Heart right ventricle (tissue), 16 donors: ENCODE measurements at places on chromosomes 2 and 18. TPM values are rescaled to one million over a fixed set of nuclear protein-coding genes. Genes with fewer than 3 reads are reported as not detected.

DNA sequence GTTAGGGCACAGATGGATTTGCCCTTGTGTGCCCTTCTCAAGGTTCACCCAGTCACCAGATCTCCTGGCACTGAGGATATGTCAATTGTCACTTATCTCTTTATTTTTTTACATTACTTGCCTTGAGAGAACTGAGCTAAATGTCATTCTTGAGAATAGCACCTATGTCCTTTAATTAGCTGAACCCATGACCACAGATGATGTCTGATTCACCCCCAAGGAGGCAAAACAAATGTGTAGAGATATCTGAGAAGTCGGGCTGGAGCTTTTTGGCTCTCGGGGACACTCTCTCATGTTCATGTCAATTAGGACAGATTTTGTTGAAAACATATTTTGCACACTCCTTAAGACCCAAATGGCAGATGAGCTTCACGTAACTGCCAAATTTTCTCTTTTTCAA lies 171.4 kb upstream of the LRRTM1 start:
- H3K36me3 ChIP-seq: no peaks in the 10 kb centered on the region
- DNase-seq: no peak
- H3K4me1 ChIP-seq: no peaks in the 10 kb centered on the region
- H3K27ac ChIP-seq: no peak overlapping the region
- H3K4me3 ChIP-seq: no peak overlapping the region

GRCh38 chr2:101426822-101427221 lies 39.5 kb upstream of the CREG2 start:
- no peak overlapping the region for H3K4me3 ChIP-seq
- H3K27ac ChIP-seq: no peak overlapping the region
- no peaks in the 10 kb centered on the region for H3K36me3 ChIP-seq
- no peaks in the 10 kb centered on the region for H3K4me1 ChIP-seq
- peaks cover 6% of the 10 kb centered on the region for H3K27me3 ChIP-seq
- DNase-seq: no peak

DNA sequence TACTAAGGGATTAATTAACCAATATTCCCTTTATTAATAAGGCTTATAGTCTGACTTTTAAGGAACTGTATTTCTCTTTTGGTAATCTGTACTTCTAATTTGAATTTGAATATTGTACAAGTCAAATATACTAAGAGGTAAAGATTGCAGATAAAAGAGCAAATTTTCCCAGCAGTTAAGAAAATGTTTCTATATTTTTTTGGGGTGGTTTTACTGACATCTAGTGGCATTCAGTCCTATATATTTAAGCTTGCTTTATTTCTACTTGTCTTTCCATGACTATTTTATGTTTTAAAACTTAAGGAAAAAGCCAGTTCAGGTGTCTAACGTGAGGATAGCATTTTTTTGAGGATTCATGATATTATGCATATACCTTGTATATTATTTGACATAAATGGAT lies 41.6 kb downstream of the TDRD15 start:
- no peak overlapping the region for H3K27ac ChIP-seq
- H3K4me1 ChIP-seq: no peaks in the 10 kb centered on the region
- H3K36me3 ChIP-seq: no peaks in the 10 kb centered on the region
- no peaks in the 10 kb centered on the region for H3K27me3 ChIP-seq
- no peak for DNase-seq

DNA sequence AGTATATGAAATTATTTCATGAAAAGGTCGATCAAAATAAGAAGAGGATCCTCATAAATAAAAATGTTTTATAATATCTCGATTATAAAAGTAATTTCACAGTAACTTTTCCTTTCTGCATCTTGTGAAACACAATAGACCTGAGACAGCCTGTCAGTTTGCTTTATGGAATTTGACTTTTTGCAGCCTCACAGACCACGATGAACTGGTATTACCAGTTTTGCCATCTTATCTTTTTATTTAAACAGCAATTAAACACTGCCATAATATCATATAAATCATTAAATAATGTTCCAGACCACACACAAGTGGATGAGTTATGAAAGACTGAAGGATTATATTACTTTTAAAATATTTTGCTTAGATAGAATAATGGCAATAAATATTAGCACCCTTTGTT lies 10.7 kb upstream of the GALNT3 start:
- no peak overlapping the region for H3K4me3 ChIP-seq
- no peaks in the 10 kb centered on the region for H3K4me1 ChIP-seq
- H3K27ac ChIP-seq: no peak overlapping the region
- no peak for DNase-seq

- DNase-seq: peak; percentile 62
- peaks cover 18% of the 10 kb centered on the region for H3K4me1 ChIP-seq
- H3K36me3 ChIP-seq: no peaks in the 10 kb centered on the region
- no peak overlapping the region for H3K4me3 ChIP-seq
- no peaks in the 10 kb centered on the region for H3K27me3 ChIP-seq
- H3K27ac ChIP-seq: peak overlapping the region; percentile 56
Observed at GRCh38 chr2:60047944-60048525, 505.4 kb downstream of the BCL11A start.

DNA sequence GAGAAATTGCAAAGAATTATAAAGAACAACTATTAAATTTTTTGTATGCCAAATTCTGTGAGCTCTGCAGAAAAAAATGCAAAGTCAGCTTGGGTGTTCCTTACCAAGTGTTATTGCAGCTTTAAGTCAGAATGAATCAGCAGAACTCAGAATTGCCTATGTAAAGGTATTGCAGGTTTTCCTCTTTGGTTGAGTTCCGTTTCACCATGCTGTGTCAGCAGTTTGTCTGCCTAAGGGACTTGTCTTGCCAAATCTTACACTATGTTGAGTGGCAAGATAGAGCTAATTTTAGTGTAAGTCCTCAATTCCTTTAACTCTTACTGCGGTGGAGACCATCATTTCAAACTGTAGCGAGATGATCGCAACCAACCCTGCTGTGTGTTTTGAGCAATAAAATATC lies 38.8 kb downstream of the ADAM23 start:
- H3K27me3 ChIP-seq: no peaks in the 10 kb centered on the region
- H3K36me3 ChIP-seq: no peaks in the 10 kb centered on the region
- no peak overlapping the region for H3K27ac ChIP-seq
- H3K4me3 ChIP-seq: no peak overlapping the region

DNA sequence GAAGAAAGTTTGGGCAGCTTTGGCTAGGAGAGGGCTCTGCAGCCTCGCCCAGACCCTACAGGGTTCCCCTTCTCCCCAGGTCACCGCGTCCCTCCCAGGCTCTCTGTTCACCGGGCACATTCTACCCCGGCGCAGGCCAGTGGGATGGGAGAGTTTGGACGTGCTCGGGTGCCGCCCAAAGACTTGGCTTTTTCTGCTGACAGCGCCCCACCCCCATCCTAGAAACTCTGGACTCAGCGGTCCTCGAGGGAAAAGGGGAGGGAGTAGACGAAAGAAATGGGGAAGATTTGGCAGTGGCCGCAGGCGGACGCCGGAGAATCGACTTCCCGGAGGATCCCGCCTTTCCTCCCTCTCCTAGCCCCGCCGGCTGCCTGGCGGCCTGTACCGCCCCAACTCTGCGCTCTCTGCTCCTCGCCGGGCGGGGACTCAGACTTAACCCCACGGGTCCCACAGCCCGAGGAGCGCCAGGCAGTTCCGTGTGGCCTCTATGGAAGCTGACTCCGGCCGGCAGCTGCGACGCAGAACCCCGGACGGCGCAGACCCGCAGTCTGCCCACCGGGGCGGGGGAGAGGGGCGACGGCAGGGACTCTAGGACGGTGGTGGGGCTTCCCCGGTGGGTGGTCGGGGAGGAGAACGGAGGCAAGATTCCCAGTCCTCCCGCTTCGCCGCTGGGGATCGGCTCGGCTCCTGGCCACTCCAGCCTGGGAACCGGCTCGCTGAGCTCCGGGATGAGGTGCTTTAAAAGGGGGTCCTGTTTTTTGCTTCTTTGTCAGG lies 863 bp upstream of the SIX2 start:
- peak overlapping the region; percentile 78 for H3K27ac ChIP-seq
- peak; percentile 81 for DNase-seq
- H3K27me3 ChIP-seq: peaks cover 96% of the 10 kb centered on the region
- H3K36me3 ChIP-seq: no peaks in the 10 kb centered on the region

DNA sequence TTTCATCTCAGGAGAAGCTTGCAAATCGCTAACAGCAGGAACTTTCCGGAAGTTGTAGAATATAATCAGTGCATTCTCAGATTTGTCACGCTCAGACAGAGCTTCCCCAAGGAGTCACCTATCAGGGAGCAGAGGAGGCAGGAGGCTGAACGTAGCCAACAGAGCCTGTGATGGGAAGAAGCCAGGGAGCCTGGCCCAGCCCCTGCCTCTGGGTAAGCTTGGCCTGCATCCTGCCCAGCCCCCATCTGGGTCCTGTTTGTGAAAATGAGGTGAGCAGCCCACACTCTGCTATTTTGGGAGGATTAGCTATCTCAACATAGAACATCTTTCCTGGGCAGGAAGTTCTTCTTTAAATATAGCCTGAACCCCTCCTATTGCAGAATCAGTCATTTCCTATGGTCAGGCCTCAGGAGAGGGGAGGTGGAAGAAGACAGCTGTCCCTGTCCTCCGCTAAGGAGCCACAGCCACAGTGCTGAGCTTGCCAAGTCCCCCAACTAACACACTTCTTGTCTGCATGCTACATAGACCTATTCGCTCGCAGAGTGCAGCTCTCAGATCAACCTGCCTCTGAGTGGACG lies 19.2 kb upstream of the PKDCC start:
- no peak overlapping the region for H3K4me3 ChIP-seq
- H3K36me3 ChIP-seq: no peaks in the 10 kb centered on the region

- no peaks in the 10 kb centered on the region for H3K36me3 ChIP-seq
- H3K4me3 ChIP-seq: no peak overlapping the region
- H3K27me3 ChIP-seq: peaks cover 18% of the 10 kb centered on the region
- H3K4me1 ChIP-seq: no peaks in the 10 kb centered on the region
- no peak for DNase-seq
- no peak overlapping the region for H3K27ac ChIP-seq
Observed at GRCh38 chr2:54960164-54960563, 90.1 kb downstream of the RTN4 start.

GRCh38 chr18:48074929-48075706 lies 144.7 kb upstream of the SMAD2 start:
- H3K4me1 ChIP-seq: no peaks in the 10 kb centered on the region
- DNase-seq: no peak
- no peak overlapping the region for H3K27ac ChIP-seq
- H3K4me3 ChIP-seq: no peak overlapping the region

- H3K4me3 ChIP-seq: no peak overlapping the region
- no peak overlapping the region for H3K27ac ChIP-seq
- H3K27me3 ChIP-seq: no peaks in the 10 kb centered on the region
- H3K4me1 ChIP-seq: peaks cover 7% of the 10 kb centered on the region
- peaks cover 66% of the 10 kb centered on the region for H3K36me3 ChIP-seq
- DNase-seq: no peak
Observed at GRCh38 chr2:27024188-27024587, 8.6 kb upstream of the TMEM214 start.

GRCh38 chr2:159292157-159292556 lies 5.7 kb upstream of the WDSUB1 start:
- H3K4me1 ChIP-seq: peaks cover 6% of the 10 kb centered on the region
- H3K4me3 ChIP-seq: no peak overlapping the region
- H3K27me3 ChIP-seq: no peaks in the 10 kb centered on the region
- H3K36me3 ChIP-seq: no peaks in the 10 kb centered on the region

GRCh38 chr2:223532712-223533111 lies 69.4 kb downstream of the SCG2 start:
- no peak for DNase-seq
- peaks cover 18% of the 10 kb centered on the region for H3K4me1 ChIP-seq
- H3K4me3 ChIP-seq: no peak overlapping the region

GRCh38 chr18:23721696-23722480 lies 32.6 kb downstream of the LAMA3 start:
- H3K27ac ChIP-seq: no peak overlapping the region
- no peak for DNase-seq
- peaks cover 21% of the 10 kb centered on the region for H3K4me1 ChIP-seq

DNA sequence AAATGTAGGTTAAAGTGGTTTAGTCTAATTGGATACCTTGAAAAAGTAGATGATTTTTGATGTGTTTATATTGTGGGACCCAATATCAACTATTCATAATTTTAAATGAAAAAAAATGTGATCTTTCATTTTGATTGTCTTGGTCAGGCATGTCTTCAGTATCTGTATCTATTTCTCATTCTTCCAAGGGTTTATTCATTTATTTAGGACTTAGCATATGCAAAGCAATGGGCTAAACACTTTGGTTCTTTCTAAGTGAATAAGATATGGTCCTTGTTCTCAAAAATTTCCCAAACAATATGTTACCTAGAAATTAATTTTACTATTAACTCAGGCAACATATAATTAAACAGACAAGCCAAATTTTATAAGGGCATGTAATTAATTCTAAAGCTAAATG lies 49.1 kb downstream of the CSRNP3 start:
- H3K27me3 ChIP-seq: no peaks in the 10 kb centered on the region
- H3K4me1 ChIP-seq: peaks cover 5% of the 10 kb centered on the region
- no peak overlapping the region for H3K4me3 ChIP-seq

DNA sequence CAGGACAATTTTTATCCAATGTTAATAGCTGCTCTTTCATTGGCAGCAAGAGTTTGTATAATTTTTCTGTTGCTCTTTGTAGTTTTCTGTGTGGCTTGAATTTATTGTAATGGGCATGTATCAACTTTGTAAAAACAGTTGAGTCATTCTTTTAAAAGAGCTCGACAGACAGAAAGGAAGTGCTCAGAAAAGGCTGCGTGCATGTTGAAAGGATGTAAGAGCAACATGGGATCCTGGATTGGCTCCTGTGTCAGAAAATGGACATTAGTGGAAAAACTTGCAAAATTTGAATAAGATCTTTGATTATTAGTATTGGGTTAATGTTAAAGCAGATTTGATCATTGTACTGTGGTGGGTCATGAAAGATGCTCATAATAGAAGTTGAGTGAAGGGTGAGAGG lies 93.3 kb upstream of the CDC42EP3 start:
- H3K27ac ChIP-seq: no peak overlapping the region
- H3K4me1 ChIP-seq: no peaks in the 10 kb centered on the region
- H3K36me3 ChIP-seq: no peaks in the 10 kb centered on the region
- no peak overlapping the region for H3K4me3 ChIP-seq

DNA sequence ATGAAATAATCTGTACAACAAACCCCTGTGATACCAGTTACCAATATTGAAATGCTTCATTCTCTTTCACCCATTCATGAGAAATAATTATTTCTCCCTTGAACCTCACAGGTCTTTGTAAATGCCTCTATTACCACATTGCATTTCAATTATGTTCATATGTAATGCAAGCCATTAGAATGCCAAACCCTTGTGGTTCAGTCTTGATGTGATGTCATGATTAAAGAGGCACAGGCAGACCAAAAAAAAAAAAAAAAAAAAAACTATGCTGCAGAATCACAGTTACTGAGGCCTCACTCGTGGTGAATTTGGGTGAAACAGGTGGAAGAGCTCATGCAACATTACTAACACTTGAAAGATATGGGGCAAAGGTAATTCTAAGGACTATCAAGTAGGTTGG lies 9.4 kb upstream of the EPG5 start:
- no peak overlapping the region for H3K27ac ChIP-seq
- H3K36me3 ChIP-seq: no peaks in the 10 kb centered on the region
- peaks cover 7% of the 10 kb centered on the region for H3K4me1 ChIP-seq
- H3K27me3 ChIP-seq: no peaks in the 10 kb centered on the region
- no peak overlapping the region for H3K4me3 ChIP-seq
- DNase-seq: no peak

- H3K4me1 ChIP-seq: no peaks in the 10 kb centered on the region
- no peak overlapping the region for H3K27ac ChIP-seq
- H3K27me3 ChIP-seq: no peaks in the 10 kb centered on the region
- DNase-seq: no peak
Observed at GRCh38 chr2:177692783-177693269, 300.3 kb downstream of the AGPS start.

The UGT1A6 gene
- not detected for polyA plus RNA-seq

The ZDBF2 gene
- polyA plus RNA-seq: 0.72 TPM

The WNT6 gene
- polyA plus RNA-seq: 3.0 TPM

The NLRC4 gene
- 0.38 TPM for polyA plus RNA-seq

The DSEL gene
- 0.73 TPM for polyA plus RNA-seq
